ENCODE measurements at places on chromosomes 3 and 15.

DNA sequence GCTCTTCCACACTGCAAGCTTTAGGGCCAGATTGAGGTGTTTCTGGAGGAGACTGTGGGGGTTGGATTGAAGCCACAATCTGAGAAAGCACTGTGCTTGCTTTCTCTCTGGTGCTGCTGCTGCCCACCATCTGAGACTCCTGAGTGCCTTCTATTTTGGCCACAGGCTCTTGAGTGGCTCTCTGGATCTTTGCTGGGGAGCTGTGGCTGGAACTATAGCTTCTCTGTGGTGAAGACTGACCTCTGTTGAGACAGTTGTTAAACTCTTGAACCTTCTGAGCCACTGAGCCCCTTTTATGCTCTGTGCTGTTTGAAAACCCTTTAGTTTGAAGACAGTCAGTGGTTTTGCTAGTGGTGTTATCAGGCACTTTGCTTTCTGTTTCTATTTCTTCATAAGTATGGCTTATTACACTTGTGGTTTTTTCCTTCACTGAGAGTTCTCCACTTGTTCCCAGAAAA lies 108.7 kb upstream of the TSPAN3 start:
- DNase-seq = no peak

- DNase-seq = no peak
Observed at GRCh38 chr3:14209581-14210289, 31.1 kb downstream of the LSM3 start.

DNA sequence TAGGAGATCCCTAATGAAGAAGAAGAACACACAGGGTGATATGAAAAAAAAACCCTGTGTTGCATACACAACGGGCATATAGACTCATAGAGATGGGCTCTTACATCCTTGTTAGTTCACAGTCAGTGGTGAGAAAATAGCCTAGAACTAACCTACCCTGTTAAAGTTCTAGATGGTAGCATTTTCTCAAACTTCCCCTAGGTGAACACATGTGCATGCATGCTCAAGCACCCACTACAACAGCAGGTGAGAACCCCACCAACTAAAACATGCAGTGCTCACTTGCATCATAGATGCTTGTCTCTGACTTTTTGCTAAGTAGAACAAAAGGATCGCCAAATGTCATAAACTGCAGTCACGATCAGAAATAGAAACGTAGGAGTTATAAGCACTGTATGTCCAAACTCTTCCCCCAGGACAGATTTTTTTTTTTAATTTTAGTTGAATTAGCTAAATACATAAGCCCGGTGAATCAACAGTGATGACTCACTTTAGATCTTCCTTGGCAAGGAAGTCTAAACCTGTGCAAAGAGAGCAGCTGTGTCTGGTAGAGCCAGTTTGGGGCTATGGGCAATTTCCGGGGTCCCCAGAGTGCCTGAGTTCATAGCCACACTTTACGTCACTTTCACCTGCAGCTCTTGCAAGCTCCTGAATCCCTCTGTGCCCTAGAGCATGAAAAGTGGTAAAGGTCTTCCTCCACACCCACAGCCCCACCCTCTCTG lies 96.2 kb upstream of the SEMA6D start:
- no peak for DNase-seq

DNA sequence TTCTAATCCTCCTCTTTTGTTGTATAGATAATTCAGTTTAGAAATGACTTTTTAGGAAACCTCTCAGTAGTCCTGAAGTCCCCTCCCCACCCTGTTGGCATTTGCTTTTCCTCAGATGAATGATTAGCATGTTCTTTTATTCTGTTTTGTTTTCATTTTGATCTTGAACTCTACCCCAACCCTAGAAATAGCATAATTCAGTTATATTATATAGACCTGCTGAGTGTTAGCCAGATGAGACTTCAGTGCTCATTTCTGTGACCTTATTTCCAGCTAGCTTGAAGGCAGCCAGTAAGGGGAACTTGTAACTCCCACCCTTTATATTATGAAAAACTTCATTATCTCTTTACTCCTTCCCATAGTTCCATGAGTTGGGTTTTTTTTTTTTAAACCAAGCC lies 41.2 kb downstream of the SNRK start:
- no peak for DNase-seq

- DNase-seq = no peak
Observed at GRCh38 chr3:114456742-114457141, 162.9 kb downstream of the TIGIT start.

DNA sequence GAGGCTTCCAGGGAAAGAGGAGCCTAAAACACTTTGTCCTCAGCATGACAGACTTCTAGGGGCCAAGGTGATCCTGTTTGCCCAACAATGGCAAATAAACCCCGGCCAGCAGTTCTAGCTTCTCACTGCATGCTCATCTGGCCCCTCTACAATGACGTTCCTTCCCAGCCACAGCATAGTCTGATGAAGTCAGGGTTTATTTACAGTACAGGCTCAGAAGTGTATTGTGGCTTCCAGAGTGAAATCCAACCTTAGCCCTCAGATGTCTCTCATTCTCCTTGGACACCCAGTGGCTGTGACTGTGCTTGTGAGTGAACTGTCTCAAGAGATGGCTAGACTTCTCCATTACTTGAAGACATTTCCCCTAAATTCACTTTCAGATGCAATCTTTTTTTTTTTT lies 40.8 kb downstream of the BFSP2 start:
- no peak for DNase-seq

- DNase-seq = no peak
Observed at GRCh38 chr15:99090011-99090699, 14.7 kb upstream of the SYNM start.

- DNase-seq = peak; percentile 32
Observed at GRCh38 chr3:132721479-132722164, 587 bp downstream of the NPHP3 start.

GRCh38 chr3:157333551-157333991 lies 103.1 kb upstream of the PTX3 start:
- DNase-seq = no peak

DNA sequence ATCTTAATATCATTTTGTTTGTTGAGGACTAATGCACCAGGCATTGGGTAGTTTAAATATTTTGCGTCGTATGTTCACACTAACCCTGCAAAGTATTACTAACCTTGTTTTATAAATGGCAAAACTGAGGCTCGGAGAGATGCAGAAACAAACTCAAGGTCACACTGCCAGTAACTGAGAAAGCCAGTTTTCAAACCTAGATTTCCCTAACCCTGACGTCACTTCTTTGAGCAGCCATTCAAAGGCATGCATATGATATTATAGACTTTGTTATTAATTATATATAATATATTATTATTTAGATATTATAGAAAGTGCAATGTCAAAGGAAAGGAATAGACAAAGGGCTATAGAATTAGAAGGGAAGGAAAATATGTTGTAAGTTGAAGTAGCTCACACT lies 167.6 kb upstream of the EOMES start:
- no peak for DNase-seq

- DNase-seq = no peak
Observed at GRCh38 chr15:79674124-79674465, 222.7 kb downstream of the MTHFS start.

- no peak for DNase-seq
Observed at GRCh38 chr15:86121568-86122225, 42.0 kb downstream of the AGBL1 start.

- DNase-seq = no peak
Observed at GRCh38 chr3:55074796-55075195, 146.9 kb upstream of the LRTM1 start.

DNA sequence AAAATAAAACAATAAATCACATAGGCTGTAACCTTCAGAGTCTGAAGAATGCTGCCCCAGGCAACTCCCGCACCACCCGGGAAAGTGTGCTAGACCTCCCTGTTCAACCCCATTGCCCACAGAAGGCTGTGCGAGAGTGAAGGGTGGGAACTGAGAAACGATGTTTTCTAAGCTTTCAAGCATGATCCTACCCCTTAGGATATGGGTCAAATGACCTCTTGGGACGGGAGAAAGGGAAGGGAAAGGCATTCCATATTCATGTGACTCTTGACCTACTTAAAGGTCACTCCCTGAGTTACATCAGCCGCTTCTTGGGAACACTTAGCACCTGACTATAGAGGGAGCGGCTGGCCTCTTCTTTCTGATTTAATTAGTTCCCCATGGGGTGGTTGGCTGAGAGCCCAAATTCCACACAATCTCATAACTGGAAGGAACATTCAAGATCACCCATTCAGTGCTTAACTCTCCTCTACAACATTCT lies 114.7 kb upstream of the SLC24A5 start:
- DNase-seq = no peak

DNA sequence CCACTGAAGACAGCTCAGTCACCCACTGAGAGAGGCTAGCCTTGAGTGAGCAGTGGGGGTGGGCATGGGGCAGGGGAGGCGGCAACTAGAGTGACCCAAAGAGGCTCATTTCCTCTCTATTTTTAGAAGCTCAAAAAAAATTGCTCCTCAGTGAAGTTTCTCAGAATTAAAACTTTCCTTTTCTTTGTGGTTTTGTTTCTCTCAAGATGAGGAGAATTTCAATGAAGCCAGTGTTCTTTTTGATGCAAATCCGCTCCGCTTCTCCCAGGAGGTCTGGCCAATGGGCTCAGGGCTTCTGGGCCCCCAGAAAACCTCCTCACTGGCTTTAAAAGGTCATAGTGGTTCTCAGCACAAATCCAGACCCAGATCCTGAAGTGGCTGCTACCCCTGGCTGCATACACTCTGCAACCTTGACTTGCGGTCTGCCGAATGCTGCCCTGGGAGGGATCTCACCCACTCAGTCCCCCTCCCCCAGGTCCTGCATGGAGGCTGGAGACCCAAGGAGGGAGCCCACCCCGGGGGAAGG lies at the start of gene ACSBG1:
TSS of gene ACSBG1 (minus strand) at position 51 of the 526 bp plus-strand sequence. CDS start 64 bp downstream, outside the sequence.
- DNase-seq = no peak

- DNase-seq = peak; percentile 28
Observed at GRCh38 chr3:87082796-87083440, 92.0 kb upstream of the VGLL3 start.

DNA sequence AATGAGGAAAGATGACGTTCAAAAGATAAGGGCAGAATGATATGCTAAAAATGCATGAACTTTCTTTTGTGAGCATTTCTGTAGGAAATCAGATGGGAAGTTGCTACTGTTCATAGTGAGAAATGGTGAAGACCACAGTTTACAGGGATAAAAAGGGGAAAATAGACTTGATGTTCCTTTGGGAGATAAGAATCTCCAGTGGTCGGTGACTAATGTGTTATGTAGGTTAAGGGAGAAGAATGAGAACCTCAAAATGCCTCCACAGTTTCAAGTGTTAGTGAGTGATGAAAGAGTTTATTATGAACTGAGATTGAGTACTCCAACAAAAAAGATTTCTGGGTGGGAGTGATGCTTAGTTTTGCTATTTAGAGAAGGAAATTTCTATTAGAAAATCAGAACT lies 247.2 kb downstream of the LSAMP start:
- DNase-seq = no peak

DNA sequence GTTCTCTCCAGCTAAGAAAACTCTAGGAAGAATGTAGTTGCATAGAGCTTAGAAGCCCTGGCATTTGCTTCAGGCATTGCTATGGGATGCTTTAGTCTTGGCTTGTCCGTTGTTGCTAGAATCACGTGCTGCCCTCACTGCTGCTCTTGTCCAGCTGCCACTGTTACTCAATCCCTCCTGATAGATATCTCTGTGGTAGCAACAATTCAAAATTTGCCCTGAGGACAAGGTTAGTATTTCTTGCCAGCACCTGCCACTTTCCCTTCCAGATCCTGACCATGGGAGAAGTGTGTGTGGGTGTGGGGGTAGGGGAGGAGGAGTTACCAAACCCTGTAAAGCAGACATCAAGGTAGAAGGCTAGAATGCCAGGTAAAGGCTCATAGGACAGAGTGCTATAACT lies 113.8 kb downstream of the PPM1L start:
- no peak for DNase-seq

DNA sequence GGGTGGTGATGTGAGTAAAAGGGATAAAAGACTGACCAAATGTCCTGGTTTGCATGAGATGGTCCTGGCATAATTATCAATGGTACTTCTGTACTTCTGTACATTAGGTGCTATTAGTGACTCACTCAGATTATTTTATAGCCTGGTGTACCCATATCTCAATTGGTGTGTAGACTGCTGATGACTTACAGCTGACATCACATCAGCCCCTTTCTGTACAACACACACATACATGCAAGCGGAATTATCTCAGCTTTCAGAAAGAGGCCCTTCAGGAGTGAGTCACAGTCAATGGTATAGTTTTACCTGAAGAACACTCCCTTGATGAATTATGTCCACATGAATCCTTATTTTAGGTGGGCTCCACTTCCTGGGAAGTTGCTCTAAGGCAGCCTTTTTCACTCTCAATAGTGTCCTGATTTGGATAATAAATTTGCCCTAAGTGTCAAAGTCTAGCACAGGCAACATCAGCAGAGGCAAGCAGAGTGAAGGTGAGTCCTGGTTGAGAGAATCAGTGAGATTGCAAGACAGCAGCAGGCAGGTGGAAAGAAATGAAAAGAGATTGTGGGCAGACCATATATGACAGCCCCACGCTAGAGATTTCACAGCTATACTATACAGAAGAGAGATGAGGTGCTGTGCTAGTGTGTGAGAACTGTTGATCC lies 137.0 kb downstream of the ZPLD1 start:
- DNase-seq = no peak

GRCh38 chr15:33293713-33294334 lies 16.9 kb upstream of the RYR3 start:
- DNase-seq = no peak

- no peak for DNase-seq
Observed at GRCh38 chr15:65979316-65979715, 110.0 kb downstream of the RAB11A start.

DNA sequence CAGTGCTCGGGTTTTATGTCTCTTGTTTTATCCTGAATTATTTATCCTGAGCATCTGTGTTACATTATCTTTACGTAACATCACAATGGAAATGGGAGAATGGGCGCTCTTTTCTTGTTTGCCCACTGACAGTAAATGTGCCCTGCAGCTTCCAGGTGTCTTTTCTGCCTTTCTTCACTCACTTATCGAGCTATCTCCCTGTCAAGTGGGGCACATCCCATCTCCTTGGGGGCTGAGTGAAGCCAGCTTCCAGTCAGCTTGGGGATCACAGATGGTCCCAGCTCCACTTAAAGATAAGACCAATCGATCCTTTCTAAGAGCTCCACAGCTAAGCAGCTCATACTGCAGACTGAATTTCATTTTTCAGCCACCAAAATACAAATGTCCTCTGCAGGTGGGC lies 125.8 kb downstream of the KBTBD8 start:
- DNase-seq = no peak

DNA sequence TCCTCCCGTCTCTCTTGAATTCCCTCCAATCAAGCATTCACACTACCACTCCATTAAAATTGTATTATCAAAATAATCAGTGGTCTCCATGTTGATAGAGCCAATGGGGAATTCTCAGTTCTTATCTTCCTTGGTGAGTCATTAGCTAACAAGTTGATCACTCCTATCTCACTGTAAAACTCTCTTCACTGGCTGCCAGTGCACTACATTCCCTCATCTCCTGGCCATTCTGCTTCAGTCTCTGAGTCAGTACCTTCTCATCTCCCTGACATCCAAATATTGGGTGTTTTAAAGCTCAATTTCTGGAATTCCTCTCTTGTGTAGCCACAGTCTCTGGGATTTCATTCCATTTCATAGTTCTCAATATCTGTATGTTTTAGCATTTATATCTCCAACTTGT lies 175.2 kb downstream of the ALDH1A2 start:
- no peak for DNase-seq

- no peak for DNase-seq
Observed at GRCh38 chr15:55282284-55282833, 7.3 kb downstream of the RAB27A start.

- no peak for DNase-seq
Observed at GRCh38 chr3:72368331-72368975, 479.8 kb downstream of the SHQ1 start.
